ENCODE measurements at places on chromosomes 6 and 20.

- DNase-seq, result peak; percentile 43
These were observed 76.7 kb downstream of the PREX1 start for GRCh38 chr20:48750941-48751635.

- DNase-seq, result no peak
These were observed 41.0 kb upstream of the TMEM217 start for GRCh38 chr6:37298958-37299357.

DNA sequence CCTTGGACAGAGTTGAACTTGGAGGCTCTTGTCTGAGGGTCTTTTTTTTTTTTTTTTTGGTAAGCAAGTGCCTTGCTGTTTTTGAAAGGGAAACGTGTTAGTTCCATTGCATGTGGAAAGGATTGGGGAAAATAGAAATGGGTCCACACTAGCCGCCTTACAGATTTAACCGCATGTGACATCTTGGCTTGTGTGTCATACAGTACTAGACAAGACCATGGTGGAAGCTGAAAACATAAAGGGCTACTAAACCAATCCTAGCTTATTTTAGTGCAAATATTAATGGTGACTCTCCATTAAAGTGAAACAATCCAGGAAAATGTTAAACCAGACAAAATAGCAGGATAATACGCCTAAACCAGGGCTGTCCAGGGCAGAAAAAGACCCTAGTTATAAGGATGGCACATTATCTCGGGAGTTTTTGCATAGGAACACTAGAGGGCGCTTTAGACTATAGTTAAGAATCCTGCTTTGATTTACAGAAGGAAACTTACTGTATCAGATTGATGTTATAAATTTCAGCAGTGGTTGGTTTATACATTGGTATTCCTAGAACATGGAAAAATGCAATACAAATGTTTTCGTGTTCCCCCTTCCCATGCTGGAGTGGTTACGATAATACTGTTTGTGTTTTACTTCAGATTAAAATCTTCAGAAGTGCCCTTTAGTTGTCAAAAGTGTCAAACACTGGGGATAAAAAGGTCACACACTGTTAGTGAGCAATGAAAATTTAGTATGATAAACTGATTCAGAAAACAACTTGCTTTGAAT is 59.8 kb upstream of the DEK start:
- DNase-seq, result no peak

GRCh38 chr20:63376283-63377250 is 15.4 kb upstream of the CHRNA4 start:
- DNase-seq, result no peak

DNA sequence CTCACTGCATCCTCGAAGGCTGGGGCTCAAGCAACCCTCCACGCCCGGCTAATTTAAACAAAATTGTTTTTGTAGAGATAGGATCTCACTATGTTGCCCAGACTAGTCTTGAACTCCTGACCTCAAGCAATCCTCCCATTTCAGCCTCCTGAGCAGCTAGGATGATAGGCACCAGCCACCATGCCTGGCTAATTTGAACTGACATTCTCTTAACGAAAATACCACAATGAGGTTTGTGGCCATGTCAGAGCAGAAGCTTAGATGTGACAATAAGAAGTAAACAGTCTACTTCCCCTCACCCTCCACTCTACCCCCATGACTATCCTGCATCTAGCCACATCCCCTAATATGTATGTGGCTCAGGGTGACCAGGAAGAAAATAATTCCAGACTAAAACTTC is 74.8 kb upstream of the PLCB4 start:
- DNase-seq, result no peak

DNA sequence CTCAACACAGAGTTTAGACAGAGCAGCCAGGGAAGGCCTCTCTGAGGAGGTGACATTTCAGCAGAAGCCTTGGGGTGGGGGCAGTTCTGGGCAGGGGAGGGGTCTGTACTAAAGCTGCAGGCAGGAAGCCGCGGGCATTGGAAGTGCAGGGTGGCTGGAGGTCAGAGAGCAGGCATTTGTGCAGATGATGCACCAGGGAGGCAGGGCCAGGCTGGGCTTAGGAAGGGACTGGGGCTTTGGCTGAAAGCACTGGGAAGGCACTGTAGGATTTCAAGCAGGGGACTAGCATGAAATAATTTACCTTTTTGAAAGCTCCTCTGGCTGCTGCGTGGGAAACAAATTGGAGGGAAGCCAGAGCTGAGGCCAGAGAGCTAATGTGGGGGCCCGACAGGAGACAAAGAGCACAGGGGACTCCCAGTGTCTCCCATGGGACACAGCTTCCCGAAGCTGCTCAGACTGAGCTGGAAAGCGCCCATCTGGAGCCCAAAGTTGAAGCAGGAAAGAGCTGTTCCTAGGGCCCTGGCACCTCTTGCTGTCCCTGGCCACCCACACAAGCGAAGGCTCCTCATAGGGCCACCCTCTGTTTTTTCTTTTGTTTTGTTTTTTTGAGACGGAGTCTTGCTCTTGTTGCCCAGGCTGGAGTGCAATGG is 19.3 kb downstream of the ADA start:
- no peak for DNase-seq

- DNase-seq, result no peak
These were observed 49.8 kb downstream of the EYA4 start for GRCh38 chr6:133290930-133291329.

DNA sequence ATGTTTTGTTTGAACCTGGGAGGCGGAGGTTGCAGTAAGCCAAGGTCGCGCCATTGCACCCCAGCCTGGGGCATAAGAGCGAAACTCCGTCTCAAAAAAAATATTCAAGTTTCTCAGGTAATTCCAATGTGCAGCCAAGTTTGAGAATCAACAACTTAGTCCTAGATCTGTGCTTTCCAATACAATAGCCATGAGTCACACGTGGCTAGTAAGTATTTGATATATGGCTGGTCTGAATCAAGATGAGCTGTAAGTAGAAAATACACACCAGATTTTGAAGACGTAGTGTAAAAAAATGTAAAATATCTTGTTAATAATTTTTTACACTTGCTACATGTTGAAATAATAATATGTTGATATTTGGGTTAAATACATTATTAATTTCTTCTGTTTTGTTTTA is 35.0 kb upstream of the BTBD3 start:
- no peak for DNase-seq

DNA sequence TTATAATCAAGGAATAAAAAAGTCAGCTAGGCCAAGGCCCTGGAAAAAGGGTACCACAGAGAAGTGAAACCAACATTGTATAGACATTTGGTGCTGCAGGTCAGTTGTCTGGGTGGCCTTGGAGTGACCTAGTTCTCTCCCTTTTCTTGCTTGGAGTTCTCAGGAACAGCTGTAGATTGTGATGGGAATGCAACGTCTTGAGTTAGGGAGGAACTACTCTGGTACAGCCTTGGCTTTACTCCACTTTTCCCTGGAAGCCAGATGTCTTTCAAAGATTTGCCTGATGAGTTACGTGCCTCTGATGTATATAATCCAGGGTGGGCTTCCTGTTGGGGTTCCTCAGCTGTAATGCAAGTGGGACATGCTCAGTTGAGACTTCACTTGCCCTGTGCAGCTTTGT is 694.7 kb downstream of the HTR1B start:
- DNase-seq, result no peak

- DNase-seq, result no peak
These were observed 36.6 kb downstream of the IRF4 start for GRCh38 chr6:428047-428603.

DNA sequence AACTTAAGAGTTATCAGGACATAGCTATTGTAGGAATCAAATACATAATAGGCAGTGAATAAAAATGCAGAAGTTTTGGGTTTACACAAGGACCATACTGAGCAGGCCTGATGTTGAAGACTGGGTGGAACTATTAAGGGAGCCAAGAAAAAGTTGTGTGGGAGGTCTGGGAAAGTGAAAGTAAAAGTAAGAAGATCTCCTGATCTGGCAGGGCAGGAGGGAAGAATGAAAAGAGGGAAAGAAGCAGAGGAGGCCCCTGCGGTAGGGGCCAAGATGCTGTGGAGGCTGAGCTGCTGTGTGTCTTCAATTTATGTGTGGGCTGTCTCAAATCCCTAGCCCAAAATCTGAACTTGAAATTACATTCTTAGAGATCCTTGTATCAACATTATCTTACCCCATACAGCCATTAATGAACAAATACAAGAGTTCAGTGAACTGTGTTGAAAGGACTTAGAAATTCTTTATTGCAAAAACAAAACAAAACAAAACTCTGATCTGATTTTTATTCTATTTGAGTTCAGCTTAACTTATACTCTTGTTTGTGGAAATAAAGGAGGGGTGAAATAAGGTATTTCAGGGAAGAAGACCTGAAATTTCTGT is 1183.8 kb downstream of the HACE1 start:
- no peak for DNase-seq

GRCh38 chr20:49147296-49147695 is 40.8 kb downstream of the STAU1 start:
- DNase-seq, result no peak

DNA sequence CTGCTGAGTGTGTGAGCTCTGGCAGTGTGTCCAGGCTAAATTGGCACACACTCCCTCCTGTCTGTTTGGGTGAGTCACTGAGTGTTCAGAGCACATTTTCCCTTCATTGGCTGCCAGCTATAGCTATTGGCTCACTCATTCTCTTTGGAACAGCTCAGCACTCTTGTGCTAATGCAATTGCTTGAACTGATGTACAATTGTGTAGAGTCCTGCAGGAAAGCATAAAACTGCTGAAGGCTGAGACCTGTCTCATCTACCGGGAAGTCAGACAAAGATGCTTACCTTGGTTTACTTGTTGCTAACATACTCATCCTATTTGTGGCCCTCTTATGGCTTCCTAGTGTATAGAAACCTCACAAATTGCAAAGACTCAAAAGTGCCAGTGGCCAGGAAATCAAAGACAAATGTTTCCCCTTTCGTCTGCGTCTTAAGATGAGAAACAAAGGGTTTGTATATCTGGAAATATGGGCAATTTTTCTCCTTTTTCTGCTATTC is 351.0 kb downstream of the BCKDHB start:
- DNase-seq, result no peak

- no peak for DNase-seq
These were observed 66.2 kb downstream of the ARMC2 start for GRCh38 chr6:108914235-108915022.

DNA sequence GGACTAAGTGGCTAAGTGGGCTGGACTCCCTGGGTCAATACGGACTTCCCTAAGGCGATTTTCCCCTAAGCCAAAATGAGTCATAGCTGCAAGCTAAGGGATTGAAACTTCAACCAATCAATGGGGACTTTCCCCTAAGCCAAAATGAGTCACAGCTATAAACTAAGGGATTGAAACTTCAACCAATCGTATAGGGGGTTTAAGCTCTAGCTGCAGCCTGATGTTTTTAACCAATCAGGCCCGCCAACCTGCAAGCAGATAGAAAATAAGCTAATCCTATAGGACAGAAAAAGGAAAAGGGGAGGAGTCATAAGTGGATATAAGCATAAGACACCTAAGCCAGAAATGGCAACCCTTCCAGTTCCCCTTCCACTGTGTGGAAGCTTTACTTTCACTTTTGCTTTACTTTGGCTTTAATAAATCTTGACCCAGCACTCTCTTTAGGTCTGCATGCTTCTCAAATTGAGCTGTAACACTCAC is 655.0 kb upstream of the HS3ST5 start:
- no peak for DNase-seq

DNA sequence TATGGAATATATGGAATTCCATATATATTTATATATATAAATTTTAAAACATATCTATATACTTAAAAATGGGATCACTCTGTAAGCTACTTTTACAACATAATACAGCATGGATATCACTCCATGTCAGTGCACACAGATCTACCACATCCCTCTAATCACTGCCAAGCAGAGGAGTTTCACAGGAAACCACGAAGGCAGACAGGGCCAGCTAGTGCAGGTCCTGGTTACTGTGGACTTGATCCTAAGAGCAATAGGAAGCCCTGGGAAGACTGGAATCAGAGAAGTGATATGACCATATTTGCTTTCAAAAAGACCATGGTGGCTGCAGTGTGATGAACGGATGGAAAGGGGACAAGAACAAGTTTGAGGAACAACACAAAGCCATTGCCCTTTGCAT is 40.0 kb upstream of the NRN1 start:
- no peak for DNase-seq

DNA sequence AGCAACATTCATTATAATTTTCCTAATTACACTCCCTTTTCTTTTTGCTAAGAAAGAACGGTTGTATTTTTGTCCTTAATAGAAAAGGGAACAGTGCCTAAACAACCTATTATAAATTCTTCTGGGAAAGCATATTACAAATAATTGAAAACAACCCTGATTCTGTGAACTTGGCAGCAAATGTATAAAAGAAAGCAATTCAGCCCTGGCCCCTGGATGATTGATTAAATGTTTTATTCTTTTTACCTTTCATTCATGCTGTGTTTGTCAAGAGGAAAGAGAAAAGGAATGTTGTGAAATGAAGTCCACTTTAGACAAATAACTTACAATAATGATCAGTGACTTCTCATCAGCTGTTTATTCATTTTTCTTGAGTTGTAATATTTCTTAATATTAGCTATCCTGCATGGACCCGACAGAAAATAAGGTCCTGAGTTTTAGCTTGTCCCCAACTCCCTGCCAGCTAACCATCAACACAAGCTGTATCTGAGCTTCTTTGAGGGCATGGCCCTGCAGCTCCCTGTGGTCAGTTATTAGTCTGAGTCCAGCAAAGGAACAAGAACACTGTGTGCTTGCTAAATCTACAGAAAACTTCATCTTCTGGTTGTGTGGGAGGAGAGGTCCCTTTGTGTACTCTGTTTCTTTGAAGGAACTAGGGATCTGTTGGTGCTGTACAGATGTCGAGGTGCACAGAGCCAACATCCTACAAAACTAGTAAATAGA is 248.2 kb downstream of the LAMA2 start:
- DNase-seq, result no peak

Measured in stimulated activated naive CD4-positive, alpha-beta T cell treated with Interleukin-2 at 50 U/mL for 16 hours (primary cell).